Cardiac fibroblast (primary cell): ENCODE measurements at places on chromosomes 5 and 9.

- DNase-seq: no peak
Observed at GRCh38 chr5:135116160-135116561, 82.1 kb upstream of the PITX1 start.

GRCh38 chr5:132877938-132878337 lies 4.5 kb downstream of the LEAP2 start:
- DNase-seq: peak; percentile 49

DNA sequence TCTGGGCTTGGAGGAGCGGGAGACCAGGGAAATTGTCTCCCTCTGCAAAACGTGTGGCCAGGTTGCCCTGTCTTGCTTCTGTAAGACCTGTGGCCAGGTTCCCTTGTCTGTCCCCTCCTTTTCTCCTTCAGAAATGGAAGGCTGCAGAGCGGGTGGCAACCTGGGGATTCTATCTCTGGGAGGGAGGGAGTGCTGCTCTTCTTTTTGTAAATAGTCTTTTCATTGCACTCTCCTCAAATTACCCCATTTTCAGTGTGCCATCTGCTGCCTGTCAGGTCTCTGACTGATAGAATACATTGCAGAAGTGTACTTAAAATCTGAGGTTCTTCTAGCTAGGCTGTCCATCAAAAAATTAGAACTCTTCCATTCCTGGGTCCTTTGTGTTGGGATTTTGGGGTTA lies 126.0 kb downstream of the GABRB2 start:
- no peak for DNase-seq

- DNase-seq: no peak
Observed at GRCh38 chr5:21889581-21889980, 963.6 kb downstream of the CDH12 start.

GRCh38 chr5:73445665-73446630 lies 2.6 kb downstream of the FOXD1 start:
- DNase-seq: no peak

DNA sequence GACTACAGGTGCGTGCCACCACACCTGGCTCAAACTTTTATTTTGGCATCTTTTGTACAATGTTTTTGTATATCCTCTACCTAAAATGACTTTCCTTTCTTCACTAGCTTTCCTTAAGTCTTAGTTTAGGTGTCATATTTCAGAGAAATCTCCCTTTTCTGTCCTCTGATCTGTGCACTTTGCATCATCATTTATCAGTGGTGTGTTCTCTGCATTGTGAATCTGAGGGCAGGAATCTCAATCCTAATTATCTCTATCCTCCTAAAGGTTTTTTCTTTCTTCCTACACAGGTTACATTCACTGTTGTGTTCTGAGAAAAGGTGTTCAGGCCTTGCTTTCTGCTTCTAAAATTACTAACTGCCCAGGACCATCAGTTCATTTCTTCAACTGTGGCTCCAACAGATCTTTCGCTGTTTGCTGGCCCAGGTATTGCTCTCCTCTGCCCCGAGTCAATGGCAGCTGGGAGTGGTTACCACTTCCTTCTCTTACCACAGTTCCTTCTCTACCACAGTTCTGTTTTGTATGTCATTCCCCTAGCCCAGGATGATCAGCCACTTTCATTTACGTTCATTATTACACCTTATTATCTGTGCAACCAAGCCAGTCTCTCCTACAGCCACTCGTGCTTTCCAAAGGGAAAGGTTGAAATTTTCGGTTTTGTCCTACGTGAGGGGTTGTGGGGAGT lies 14.0 kb downstream of the TGFBR1 start:
- no peak for DNase-seq

DNA sequence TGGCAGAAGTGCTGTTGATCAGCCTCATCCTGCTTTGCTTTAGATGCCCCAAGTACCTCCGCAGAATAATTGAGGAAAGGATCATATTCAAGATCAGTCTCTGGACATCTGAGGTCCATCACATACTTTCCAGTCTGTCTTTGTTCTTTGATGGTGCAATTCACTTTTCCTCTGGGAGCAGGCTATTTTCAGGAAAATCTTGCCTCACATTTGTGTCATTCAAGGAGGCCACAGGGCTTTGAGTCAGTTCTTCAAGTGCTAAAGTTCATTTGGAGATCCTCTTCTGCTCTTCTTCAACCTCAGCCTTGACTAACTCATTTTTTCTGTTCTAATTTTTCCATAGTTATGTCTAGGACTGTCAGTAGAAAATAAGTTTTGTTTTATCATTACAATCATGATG lies 18.6 kb downstream of the EQTN start:
- peak; percentile 7 for DNase-seq

DNA sequence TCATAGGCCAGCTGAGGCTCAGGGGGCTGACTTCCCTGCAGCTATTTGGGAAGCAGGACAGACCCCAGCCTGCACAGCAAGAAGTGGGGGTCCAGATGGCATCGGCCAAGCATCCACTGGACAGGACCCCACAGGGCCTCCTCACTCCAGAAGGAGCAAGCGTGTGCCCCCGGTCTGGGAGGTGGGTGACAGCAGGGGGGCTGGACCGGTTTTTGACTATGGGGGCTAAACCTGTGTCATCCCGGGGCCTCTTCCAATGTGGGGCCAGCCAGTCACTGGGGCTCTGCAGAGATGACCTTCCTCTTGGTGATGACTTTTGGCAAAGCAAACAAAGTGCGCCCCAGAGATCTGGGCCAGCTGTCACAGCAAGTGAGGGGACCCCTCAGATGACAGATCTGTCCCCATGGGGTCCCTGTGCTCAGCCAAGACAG lies 163.9 kb downstream of the OLFM1 start:
- DNase-seq: no peak

- no peak for DNase-seq
Observed at GRCh38 chr5:170628691-170629565, 125.1 kb downstream of the KCNIP1 start.

- DNase-seq: no peak
Observed at GRCh38 chr9:128108269-128109049, 19.1 kb downstream of the PTGES2 start.

DNA sequence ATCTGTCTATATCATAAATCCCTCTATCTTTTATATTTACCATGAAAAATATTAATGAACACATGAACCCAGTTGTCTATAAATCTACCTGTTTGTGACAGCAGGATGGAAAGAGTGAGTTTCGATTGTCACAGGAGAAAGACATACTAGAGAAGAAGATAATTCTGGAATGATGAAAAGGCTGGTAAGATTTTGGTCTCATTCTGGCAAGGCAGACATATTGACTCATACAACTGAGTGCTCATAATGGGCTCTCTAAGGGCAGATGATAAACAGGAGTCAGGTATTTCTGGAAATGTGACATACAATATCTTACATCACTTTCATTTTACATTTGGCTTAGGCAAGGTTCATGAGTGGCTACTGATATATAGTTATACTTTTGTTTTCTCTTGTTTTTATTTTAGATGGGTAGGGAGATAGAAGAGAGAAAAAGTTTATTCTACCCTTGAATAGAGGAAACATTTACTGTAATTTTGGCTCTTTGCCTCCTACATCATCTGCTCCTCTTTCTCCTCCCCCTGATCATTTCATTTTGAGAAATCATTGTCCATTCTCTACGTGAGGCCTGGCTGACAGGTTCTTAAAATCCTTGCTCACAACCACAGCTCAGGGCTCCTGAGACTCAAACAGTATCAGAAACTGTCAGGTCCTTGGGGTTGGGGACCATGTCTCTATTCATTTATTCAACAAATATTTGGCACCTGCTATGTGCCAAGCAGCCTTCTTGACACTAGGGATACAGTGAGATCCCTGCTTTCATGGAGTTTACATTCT lies 14.4 kb downstream of the ELOVL7 start:
- DNase-seq: no peak

GRCh38 chr9:34227445-34227844 lies 48.6 kb downstream of the UBAP1 start:
- peak; percentile 32 for DNase-seq

- no peak for DNase-seq
Observed at GRCh38 chr9:28121366-28121765, 548.1 kb upstream of the C9orf72 start.

DNA sequence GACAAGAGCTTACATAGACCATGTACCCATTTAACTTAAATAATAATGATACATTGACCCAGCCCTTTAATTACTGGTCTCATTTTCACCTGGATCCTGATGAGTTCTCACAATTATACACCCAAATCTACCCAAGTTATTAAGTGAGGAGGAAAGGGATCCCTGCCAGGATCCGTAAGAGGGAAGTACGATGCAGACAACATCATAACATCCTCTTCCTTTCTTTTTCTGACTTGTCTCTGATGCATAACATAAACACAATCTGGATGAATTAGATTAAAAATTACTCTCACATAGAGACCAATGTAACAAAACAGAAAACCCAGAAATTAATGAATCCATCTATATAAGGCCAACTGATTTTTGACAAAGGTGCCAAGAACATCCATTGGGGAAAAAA lies 17.0 kb downstream of the MARCHF3 start:
- peak; percentile 47 for DNase-seq

- DNase-seq: peak; percentile 62
Observed at GRCh38 chr5:38445374-38446028, 110.9 kb downstream of the LIFR start.
